GM13976 (cell line): ENCODE measurements at places on chromosomes 11 and 22.

DNA sequence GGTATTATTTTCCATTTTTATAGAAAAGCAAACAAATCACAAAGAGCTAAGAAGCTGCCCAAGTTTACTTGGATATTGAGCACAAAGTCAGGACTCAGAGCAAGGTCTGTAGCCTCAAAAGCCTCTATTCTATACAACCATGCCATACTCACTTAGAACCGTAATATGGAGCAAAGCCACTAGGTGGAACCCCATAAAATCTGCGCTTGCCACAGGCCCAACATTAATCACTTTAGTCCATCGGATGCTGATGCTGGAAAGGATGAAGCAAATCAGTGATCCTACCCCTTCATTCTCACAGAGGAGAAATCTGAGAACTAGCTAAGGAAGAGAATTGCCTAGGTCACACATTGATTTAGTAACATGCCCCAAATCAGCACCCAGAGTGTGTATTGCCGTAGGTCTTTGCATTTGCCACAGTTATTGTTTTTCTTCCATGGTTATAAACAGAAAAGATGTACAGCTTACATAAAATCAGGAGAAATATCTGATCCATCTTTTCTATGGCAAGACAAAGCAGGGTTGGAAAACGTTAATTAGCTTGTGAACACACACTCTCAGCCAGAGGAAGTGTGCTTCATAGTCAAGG is 56.7 kb upstream of the RAB38 start:
- peak; percentile 35 for DNase-seq

DNA sequence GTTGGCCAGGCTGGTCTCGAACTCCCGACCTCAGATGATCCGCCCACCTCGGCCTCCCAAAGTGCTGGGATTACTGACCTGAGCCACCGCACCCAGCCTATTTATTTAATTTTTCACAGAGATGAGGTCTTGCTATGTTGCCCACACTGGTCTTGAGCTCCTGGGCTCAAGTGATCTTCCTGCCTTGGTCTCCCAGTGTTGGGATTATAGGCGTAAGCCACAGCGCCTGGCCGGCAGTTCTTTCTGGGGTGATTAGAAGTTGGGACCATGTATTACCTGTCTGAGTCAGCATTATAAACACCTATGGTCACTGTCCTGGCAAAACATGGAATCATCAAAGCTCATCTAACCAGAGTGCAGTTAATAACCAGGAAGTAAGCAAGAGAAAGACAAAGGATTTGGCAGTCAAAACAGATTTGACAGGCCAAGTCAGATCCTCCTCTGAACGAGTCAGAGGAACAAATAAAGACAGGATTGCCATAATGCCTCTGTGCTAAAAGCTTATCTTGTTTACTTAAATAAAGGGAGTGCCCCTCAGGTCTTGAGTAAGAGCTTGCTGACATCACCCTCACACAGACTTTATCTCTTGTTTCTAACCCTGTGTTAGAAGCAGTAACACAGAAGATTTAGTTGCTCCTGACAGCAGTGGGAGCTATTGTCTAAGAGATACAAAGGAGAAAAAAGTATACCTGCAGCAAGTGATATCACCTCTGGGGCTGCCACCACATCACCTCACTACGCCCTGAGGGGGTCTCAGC is 3.7 kb downstream of the SERPIND1 start:
- no peak for DNase-seq

DNA sequence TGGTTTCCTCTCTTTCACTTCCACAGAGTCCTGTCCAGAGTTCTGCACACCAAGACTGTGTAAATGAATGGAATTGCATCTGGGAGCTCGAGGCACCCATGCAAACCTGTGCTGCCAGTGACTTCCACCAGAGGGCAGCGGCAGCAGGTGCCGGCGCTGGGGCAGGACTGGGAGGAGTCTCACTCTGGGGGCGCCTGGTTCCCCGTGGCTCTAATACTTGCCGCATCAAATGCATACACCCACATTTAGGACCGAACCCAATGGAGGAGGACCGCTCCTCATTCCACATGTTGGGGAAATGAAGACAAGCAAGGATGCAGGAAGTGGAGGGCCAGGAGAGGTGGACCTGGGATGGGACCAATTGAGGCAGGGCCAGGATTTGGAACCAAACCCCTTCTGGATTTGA is 1.1 kb upstream of the CD6 start:
- peak; percentile 85 for DNase-seq

DNA sequence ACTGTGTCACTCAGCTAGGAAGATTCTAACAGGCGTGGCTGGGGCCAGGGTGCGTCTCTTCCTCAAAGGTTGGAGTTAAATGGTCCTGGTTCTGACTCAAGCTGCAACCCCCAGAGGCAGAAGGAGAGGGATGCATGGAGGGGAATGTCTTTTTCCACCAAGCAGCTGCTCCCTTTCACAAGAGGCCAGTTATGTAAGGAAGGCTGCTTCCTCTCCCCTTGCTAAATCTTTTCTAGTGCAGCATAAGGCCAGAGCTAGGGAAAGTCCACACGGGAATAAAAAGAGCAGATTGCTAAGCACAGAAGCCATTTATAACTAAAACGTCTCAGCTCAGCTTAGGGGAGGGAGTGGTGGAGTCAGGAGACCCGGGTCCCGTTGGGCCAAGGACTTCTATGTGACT is 10.0 kb downstream of the PVALB start:
- DNase-seq = no peak

GRCh38 chr11:69292221-69292648 is 1.7 kb upstream of the MYEOV start:
- no peak for DNase-seq

GRCh38 chr11:91536366-91536765 is 688.3 kb upstream of the FAT3 start:
- DNase-seq = no peak

- no peak for DNase-seq
Measured at GRCh38 chr11:34404280-34404679, 34.5 kb upstream of the CAT start.

GRCh38 chr22:27718186-27719035 is 83.1 kb downstream of the MN1 start:
- DNase-seq = no peak

- peak; percentile 81 for DNase-seq
Measured at GRCh38 chr22:49934891-49935557, 16.6 kb downstream of the CRELD2 start.

GRCh38 chr11:26762089-26762488 is 40.2 kb upstream of the SLC5A12 start:
- DNase-seq = no peak

GRCh38 chr11:8315954-8316353 is 52.3 kb upstream of the LMO1 start:
- DNase-seq = no peak

DNA sequence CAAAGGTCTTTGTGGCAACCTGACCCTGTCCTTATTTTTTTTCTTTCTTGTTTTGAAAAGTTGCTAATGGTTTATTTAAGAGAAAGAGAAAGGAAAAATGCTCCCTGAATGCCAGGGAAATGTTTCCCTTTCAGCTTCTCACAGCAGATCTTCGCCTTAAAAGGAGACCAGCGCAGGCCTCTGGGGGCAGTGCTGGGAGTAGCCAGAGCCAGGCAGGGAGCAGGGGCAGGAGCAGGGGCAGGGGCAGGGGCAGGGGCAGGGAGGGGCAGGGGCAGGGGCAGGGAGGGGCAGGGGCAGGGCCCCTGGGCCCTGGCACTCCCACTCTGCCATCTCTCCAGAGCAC is 5.1 kb downstream of the MOB2 start:
- no peak for DNase-seq

- DNase-seq = no peak
Measured at GRCh38 chr22:50630376-50630775, 2.4 kb upstream of the ARSA start.

DNA sequence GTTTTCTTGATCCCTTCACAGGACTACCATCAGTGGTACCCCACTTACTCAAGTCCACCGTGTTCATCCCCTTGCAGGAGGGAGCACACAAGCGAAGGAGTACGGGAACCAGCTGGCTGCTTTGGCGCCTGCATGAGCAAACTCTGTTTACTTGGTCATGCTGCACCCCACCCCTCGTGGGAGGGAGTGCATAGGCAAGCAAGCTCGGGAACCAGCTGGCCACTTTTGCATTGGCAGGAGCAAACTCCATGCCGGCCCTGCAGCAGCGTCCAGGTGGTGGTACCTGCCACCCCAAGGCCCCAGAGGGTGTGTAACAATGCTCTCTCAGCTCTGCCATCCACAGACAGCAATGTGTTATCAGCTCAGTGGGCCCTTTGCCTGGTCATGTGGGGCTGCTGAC is 737.8 kb downstream of the FAM181B start:
- DNase-seq = no peak
